ENCODE measurements at places on chromosomes 3 and 15.

GRCh38 chr15:63104727-63105126 is 16.9 kb upstream of the LACTB start:
- no peak for DNase-seq

- DNase-seq: no peak
Measured at GRCh38 chr15:47794252-47794914, 77.1 kb downstream of the SEMA6D start.

DNA sequence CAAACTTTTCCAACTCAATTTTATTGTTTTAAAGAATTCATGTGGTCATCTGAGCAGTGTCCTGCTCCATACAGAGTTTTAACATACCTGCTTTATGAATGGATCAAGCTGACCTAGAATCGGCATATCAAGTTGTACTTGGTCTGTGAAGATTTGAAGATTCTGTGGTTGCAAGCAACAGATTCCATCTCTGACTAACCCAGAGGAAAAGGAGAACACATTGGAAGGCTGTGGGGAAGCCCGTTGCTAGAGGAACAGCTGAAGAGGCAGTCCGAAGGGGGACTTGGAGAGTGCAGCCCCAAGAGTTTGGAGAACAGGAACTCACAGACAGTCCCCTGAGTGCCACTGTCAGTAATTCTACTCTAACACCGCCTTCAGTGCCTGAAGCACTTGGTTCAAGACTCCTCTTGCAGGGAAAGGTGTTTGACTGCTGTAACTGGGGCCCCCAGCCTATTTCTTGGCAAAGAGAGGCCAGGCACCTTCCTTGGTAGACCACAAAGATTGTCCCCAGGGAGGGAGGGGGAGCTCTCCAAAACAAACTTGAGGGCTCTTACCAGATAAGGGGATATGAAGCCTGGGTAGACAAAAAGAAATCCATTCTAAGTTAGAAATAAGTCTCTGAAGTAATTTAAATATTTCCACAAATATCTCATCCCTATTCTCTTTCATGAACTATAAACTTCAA is 88.8 kb downstream of the LARS2 start:
- DNase-seq: no peak

- DNase-seq: no peak
Measured at GRCh38 chr3:144687862-144688261, 716.2 kb downstream of the DIPK2A start.

GRCh38 chr3:29568355-29568754 is 287.5 kb downstream of the RBMS3 start:
- no peak for DNase-seq

GRCh38 chr3:37993820-37994638 is 3.4 kb downstream of the VILL start:
- peak; percentile 33 for DNase-seq

GRCh38 chr3:26198609-26199008 is 408.7 kb downstream of the OXSM start:
- DNase-seq: no peak

DNA sequence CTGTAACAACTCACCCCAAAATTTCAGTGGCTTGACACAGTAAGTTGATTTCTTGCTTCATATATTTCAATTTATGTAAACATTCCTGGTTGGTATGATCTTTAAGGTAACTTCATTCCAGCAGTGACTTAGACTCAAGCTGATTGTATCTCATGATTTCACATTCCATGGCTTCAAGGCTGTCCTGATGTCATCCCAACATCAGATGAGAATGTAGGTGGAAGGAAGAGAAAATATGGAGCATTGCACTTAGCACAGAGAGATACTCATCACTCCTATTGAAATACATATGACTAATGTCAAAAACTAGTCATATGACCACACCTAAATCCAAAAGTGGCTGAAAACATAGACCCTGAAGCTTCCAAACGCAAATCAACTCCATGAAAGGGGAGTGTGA is 793.8 kb downstream of the TBL1XR1 start:
- DNase-seq: no peak

- DNase-seq: no peak
Measured at GRCh38 chr15:25481208-25481859, 42.5 kb upstream of the UBE3A start.

- DNase-seq: no peak
Measured at GRCh38 chr3:69422751-69423150, 36.9 kb upstream of the FRMD4B start.

DNA sequence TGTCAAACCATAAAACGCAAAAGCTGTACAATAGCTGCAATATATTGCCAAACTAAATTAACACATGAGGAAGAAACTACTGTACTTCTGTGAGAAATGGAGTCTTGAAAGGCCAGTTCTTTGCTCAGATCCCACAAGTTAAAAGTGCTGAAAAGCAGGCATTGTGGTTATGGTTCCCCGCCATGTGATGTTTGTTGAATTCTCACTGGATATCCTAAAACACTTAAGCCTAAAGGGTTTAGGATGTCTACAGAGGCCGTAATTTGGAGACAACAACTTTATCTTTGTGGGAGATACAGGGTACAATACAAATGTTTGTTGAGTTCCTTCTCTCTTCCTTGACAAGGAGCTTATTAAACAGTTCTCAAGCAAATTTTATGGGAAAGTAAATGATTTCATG is 53.2 kb downstream of the TMEM212 start:
- DNase-seq: no peak

GRCh38 chr15:34588046-34588674 is 4.7 kb upstream of the GOLGA8B start:
- DNase-seq: peak; percentile 43

- DNase-seq: no peak
Measured at GRCh38 chr3:47412842-47413520, 32.2 kb downstream of the PTPN23 start.

GRCh38 chr15:28987337-28987736 is 101.6 kb downstream of the APBA2 start:
- no peak for DNase-seq

- no peak for DNase-seq
Measured at GRCh38 chr15:99568625-99569352, 3.0 kb downstream of the MEF2A start.

DNA sequence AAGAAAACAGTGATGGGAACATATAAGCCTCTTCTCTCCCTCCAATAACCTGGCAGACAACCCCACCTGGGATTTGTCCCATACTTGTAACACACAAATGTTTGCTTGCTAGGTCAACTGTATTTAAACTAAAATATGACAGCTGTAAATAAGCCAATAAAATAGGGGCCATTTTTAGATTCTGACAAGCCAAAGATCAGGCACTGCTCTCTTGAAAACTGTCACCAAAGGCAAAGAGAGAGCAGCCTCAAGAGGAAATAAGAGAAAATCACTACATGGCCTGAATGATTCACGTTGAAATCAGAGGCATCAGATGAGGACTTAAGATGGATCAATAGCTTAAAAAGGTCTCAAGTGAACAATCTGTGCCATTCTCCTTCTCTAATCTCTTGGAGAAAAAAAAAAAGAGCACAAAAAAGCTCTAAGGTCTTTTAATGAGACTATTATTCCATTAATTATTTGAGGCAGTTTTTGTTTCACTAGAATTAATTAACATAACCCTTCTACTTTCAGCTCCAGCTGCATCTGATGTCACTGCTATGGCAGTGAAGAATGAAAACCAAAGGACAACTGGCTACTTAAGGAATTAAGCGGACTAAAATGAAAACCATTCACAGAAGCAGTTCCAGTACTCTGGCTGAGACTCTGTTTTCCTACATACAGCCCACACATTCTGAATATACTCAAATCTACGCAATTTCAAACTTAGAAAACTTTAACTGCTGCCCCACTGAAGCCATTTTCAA is 19.0 kb downstream of the MYO5A start:
- no peak for DNase-seq

GRCh38 chr3:159947220-159947619 is 41.4 kb upstream of the IL12A start:
- DNase-seq: no peak

DNA sequence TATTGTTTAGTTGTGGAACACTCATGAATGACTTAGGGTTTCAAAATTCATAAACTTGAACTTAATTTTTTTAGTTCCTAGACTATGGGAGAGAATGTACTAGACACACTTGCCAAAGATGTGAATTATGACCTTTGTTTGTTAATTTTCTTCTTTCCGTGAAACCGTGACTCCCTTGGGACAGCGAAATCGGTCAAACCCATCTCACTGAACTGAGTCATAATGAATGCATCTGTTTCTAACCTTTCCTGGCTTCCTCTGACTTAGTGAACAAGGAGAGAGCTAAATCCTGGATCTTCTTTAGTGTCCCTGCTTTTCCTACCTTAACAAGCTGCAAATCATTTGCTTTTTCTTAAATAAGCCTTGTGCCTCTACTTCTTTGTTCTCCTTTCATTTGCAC is 85.5 kb downstream of the LARS2 start:
- DNase-seq: no peak

DNA sequence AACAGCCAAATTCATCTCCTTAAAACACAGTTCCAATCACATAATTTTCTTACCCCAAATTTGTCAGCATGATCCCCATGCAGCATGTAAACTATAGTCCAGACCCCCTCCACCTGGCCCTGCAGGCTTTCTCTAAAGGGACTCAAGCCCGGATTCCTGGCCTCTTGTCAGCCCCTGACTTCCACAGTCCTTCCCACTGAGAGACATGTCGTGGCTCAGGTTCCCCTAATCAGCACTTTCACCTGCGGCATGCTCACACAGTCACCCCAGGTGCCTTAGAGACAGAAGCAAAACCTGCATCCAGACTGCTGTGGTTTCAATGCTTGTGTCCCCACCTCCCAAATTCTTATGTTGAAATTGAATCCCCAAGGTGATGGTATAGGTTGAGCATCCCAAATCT is 372.7 kb upstream of the ATP10A start:
- DNase-seq: no peak

GRCh38 chr15:57993409-57994145 is 71.9 kb downstream of the ALDH1A2 start:
- no peak for DNase-seq

DNA sequence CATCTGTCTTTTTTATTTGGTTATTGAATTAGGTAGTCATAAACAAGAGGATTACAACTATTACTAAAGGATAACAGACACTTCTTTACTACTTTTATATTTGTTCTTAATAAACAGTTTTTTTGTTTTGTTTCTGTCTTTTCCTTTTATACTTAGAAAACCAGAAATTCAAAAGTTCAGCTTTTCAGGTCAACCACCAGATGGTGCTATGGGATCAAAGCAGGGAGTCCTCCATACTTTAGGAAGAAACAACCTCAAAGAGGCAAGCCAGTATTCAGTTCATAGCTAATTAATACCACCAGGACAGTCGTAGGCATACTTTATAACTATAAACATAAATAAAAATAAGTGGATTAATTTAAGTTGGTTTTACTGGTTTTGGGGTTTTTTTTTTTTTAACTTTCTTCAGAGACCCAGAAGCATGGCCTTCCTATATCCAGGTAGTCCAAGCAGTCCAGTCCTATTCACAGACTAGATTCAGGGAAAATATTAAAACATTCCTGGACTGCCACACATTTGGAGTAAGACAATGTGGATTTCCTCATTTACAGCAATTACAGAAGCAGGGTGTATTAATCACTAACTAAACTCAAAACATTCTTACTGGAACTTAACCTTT is 16.0 kb upstream of the EID1 start:
- DNase-seq: peak; percentile 25

GRCh38 chr3:79019137-79019923 is 748.5 kb downstream of the ROBO1 start:
- no peak for DNase-seq

DNA sequence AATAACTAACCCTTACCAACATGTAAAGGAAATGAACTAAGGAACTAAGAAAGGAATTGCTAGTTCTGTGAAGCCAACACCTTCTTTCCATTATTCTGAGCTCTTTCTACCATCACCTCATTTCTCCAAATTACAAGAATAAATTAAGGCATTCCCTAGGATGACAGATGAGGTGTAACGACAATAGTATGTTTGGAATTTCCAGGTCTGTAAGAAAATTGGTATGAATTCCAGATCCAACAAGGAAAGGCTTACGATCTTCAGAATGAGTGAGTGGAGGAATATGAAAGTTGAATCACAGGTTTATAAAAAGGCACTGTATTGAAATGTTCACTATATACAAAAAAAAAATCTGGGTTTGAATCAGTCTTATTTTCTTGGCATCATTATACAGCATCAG is 4.5 kb upstream of the NANOGP8 start:
- no peak for DNase-seq

GRCh38 chr3:9843715-9844438 is at the start of gene RPUSD3:
RPUSD3 (minus strand) TSS chr3:9844008; CDS start chr3:9843990, 18 bp downstream.
- peak; percentile 95 for DNase-seq

GRCh38 chr3:119891944-119892721 is 110.2 kb downstream of the NR1I2 start:
- peak; percentile 12 for DNase-seq

DNA sequence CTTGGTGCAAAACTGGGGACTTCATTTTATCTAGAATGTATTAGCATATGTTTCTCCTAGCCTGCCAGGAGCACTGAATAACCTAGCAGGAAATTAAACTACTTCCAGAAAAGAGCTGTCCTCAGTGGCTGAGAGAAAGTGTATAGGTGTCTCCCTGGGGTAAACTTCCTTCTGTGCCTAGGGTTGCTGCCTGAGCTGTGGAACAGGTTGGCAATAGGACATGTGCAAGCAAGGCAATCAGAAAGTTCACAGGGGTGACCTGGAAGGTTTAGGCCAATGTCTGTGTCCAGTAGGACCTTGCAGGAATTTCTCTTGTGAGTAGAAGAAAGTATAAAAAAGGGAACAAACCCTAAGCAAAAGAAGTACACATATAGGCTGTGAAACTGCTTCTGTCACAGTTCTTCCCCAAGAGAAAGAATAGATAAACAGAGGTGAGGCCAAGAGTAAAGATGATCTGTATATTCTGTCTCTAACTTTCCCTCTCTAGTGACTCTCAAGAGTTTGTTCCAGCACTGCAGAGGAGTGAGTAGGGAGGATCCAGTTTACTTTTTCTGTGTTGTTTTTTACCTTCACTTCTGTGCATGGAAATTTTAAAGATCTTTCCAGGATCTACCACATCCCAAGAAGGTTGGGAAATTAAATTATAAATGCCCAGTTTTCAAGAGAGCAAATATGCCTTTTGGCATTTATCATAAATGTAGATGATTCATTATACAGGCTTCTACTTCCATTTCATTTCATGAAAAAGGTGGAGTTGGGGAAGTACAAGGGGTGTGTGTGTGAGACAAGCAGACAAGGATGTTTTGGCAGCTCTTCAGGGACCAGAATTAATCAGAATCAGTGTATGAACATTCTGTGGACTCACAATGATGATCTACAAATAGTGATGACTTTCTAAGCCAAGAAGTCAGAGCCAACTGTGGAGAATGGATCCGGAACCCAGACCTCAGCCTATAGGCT is 155.2 kb downstream of the RBPMS2 start:
- DNase-seq: no peak

DNA sequence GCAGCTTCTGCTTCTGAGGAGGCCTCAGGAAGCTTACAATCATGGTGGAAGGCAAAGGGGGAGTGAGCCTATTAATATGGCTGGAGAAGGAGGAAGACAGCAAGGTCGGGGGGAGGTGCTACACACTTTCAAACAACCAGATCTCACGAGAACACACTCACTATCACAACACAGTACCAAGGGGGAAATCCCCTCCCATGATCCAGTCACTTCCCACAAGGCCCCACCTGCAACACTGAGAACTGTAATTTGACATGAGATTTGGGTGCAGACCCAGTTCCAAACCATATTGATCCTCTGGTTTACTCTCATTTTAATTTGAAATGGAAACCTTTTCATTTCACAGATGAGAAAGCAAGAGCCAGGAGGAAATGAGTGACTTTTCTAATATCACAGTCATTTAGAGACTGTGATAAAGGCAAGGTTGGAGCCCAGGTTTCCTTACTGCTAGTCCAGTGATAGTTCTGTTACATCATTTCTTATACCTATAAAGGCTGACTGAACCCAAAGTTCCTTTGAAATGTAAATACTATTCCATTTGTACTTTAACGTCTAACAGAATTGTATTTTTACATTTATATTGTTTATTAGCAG is 105.8 kb upstream of the GAP43 start:
- no peak for DNase-seq
